NCI-H1694 (cell line): ENCODE measurements at places on chromosomes 16 and 17.
A peak's percentile ranks its signal among the peaks of the same experiment; 100 is the strongest.

- no peak for DNase-seq
Observed at GRCh38 chr17:36892112-36892838, 45.0 kb upstream of the LHX1 start.

- DNase-seq = no peak
Observed at GRCh38 chr16:88317613-88317965, 65.2 kb upstream of the ZNF469 start.

DNA sequence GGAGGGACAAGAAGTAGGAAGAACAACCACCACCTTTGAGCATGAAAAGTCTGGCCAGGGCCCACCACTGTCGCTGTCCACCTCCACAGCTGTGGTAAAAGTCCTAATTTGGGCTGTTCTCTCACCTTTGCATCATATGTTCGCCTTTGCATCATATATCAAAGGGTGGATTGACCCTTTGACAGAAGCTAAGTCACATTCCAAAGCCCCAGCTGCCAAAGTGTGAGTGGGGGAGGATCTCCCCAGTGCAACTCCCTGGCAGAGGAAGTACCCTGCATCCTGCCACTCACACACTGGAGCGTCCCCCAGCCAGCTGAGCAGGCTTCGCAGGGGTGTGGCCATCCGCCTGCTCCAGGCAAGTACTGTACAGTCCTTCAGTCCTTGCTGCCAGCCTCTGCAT lies 12.7 kb upstream of the SPECC1 start:
- DNase-seq = no peak

DNA sequence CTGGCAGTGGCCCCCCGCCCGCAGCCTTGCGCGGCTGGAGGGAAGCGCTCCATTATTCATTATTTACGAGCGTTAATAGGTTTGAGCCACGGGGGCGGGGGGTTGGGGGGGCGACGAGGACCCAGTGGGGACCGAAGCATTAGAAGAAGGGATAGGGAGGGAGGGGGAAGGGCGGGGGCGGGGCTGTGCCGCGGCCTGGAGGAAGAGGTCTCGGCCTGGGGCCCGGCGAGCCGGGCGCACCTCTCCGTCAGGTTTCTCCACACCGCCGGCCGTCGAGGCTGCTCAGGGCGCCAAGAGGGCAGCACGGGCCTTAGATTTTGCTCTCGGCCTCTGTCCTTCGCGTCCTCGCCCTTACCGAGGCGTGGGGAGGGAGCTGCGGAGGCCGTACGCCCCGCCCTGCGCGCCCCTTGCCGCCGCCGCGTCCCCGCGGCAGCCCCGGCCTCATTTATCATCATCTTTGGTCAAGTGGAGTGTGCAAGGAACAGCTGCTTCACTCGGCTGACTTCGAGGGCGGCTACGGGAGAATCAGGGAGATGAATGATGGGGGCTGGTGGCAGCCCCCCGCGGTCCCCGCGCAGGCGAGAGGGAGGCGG lies 54.2 kb downstream of the SREBF1 start:
- DNase-seq = peak; percentile 37

DNA sequence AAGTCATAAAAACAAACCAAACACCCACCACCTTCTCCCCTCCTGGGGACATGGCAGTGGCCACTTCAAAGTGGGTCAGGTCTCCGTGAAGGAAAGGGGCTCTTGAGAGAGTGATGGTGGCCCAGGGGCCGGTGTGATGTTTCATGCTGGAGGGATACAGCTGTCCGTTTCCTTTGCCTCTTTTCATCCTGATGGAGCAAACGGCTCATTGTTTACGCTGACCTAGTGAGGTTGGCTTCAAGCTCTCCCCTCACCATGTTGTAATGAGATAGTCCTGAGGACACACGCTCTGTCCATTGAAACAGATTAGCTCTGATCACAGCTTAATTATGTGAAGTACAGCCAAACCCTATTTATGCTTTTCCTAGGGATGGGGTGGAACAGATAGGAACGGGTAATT lies 34.2 kb downstream of the CDH13 start:
- DNase-seq = no peak

- peak; percentile 7 for DNase-seq
Observed at GRCh38 chr17:10226930-10227695, 28.7 kb upstream of the GAS7 start.

- DNase-seq = no peak
Observed at GRCh38 chr17:59651346-59651745, 31.7 kb downstream of the CLTC start.

GRCh38 chr17:38563362-38564253 lies 42.1 kb downstream of the SRCIN1 start:
- DNase-seq = no peak

- no peak for DNase-seq
Observed at GRCh38 chr16:8928467-8928957, 35.2 kb downstream of the USP7 start.

GRCh38 chr16:52680993-52681392 lies 134.1 kb upstream of the TOX3 start:
- DNase-seq = no peak

- DNase-seq = no peak
Observed at GRCh38 chr17:69764146-69764545, 310.9 kb upstream of the KCNJ16 start.

- DNase-seq = no peak
Observed at GRCh38 chr16:54506214-54506580, 219.6 kb upstream of the IRX3 start.

DNA sequence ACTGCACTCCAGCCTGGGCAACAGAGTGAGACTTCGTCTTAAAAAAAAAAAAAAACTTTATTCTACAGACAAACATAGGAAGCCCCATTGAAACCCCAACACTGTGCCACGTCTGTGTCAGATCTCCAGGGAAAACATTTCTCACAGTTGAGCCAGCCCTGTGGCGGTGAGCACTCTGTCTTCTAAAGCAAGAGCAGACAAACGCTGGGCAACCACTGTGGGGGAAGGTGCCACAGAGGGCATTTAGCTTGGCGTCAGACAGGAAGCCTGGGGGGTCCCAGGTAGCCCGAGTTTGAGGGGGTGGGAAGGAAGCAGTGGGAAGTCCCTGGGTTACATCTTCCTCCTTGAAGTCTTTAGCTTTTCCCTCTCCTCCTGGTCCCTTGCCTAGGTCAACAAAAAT lies 16.0 kb downstream of the C17orf100 start:
- DNase-seq = no peak

- DNase-seq = no peak
Observed at GRCh38 chr17:12445331-12445730, 220.4 kb upstream of the MYOCD start.

GRCh38 chr16:84266451-84266850 lies 26.6 kb upstream of the KCNG4 start:
- no peak for DNase-seq

GRCh38 chr17:83035722-83036121 lies 43.7 kb upstream of the METRNL start:
- DNase-seq = no peak

DNA sequence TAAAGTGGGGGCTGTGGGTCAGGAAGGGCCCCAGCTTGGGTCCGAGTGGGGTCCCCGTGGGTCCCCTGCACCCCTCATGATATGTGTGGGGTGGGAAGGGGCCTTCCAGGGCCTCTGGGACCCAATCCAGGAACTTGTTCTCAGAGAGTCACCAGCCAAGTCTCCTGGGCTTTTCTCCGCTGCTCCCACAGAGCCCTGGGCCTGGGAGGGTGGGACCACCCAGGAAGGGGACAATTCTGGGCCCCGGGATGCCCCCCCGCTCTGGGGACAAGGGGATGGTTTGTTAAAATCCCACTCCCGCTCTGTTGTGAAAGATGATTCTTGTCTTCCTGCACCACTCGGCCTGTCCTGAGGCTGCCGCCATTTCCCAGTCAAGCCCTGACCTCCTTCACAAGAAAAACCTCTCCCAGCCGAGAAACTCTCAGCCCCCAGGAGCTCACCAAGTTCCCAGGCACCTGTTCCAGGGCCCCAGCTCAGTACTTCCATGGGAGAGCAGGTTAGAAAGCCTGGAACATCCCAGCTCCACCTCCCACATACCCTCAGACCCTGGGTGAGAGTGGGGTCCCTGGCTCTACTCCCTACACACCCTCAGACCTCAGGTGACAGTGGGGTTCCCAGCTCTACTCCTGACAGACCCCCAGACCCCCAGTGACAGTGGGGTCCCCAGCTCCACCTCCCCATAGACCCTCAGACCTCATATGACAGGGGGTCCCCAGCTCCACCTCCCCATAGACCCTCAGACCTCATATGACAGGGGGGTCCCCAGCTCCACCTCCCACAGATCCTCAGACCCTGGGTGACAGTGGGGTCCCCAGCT lies 75.1 kb downstream of the METRNL start:
- DNase-seq = no peak

DNA sequence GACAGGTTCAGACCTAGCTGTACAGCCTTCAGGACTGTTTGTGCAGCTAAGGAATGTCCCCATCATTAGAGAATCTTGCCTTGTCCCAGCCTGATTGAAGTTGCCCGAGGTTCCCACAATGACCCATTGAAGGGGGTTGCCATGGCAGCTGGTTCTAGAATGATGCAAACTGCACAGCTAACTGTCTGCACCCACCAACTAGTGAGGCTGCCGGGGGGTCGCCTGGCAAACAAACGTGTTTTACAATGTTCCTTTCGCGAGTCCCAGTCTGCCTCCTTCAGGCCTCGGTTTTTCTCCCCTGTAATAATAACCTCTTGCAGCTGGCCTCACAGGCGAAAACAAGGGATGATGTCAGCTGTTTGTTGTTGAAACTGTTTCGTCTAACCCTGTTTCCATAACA lies 5.5 kb downstream of the C16orf96 start:
- DNase-seq = no peak

DNA sequence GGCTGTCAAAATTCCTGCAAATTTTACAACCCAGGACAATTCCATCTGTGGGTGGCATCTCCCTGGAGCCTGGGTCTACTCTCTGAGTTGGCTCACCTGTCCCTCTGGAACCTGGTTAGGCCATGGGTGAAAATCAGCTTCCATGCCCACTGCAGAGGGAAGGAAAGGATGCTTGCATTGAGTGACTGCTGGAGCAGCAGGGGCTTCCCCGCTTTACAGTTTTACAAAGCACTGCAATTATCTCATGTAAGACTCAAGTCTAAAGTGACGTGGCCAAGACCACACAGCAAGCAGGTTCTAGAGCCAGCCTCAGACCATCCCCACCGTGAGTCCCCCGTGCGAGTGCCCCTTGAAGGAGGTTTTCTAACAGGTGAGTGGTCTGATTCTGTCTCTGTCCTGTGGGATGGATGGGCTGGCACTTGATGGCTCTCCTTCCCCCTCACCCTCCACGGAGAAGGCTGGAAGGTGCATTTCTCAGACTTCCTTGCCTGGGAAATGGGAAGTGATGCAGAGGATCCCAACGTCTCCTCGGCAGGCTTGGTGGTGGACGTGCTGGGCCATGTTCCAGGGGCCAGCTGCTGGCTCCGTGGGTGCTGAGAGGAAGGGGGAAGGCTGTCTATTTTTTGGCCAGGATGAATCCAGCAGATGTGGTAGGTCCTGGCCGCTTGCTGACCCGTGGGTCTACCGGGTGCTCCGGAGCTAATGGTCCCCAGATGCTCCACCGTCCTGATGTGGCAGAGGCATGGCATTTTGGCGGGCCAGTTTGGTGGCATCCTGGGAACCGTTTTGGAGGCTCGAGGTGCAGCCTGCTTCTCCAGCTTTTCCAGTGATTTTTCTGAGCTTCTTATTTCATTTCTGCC lies 26.3 kb upstream of the CBX4 start:
- no peak for DNase-seq

- DNase-seq = no peak
Observed at GRCh38 chr17:80349151-80349651, 65.8 kb upstream of the ENDOV start.

GRCh38 chr17:63540590-63540989 lies 9.7 kb upstream of the DCAF7 start:
- DNase-seq = no peak

DNA sequence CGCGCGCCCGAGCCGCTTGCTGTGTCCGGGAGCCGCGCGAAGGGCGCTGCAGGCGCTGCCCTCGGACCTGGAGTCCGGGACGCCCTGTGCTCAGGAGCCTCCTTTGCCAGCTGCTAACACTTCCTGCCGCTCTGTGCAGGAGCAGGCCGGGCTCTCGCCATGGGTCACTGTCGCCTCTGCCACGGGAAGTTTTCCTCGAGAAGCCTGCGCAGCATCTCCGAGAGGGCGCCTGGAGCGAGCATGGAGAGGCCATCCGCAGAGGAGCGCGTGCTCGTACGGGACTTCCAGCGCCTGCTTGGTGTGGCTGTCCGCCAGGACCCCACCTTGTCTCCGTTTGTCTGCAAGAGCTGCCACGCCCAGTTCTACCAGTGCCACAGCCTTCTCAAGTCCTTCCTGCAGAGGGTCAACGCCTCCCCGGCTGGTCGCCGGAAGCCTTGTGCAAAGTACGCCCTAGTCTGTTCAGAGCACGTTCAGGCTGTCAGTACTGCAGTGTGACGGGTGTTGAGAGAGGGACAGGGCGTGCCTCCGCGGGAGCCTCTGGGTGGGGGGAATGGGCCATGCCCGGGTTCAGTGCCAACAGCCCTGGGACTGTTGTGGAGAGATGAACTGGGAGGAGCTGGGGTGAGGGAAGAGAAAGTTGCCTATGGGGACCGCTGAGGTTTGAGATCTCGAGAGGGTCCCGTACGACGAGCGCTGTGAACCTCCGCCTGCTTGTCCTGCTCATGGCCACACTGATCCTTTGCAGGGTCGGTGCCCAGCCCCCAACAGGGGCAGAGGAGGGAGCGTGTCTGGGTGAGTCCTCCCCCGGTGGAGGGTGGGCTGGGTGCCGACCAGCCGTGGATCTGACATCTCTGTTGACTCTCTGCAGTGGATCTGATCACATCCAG lies 1.3 kb downstream of the ZNF276 start:
- no peak for DNase-seq

DNA sequence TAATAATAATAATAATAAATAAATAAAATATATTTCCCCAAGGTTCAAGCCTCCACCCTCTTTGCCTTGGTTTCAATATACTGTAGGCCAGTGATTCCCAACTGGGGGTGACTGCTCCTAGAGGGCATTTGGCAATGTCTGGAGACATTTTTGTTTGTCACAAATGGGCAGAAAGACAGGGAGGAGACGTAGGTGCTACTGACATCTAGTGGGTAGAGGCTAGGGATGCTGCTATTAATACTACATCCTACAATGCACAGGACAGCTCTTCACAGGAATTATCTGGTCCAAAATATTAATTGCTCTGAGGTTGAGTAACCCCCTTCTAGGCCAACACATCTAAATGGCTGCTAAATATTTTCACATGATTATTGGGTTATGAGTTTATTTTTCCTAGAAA lies 12.8 kb upstream of the PRR14 start:
- peak; percentile 28 for DNase-seq

GRCh38 chr17:38428112-38428642 lies at the start of gene ARHGAP23:
TSS of gene ARHGAP23 (plus strand) at chr17:38428464. CDS start at chr17:38428486, 22 bp downstream.
- no peak for DNase-seq

GRCh38 chr16:87812200-87812656 lies 46.4 kb upstream of the KLHDC4 start:
- no peak for DNase-seq

DNA sequence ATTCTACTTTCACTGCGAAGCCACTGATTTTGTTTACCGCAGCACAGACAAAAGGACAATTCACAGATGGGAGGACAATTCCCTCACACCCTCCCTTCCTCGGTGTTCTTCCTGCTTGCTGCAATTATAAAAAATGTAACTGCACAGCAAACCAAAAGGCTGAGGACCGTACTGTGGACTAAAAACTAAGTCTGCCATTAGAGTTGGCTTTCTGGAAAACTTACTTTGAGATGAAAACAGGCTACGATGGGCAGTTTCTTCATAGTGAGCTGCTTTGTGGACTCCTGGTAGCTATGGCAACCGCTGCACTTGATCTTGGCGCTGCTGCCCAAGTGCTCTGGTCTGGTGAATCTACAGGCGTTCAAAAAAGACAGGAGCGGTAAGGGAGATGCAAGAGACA lies 35.2 kb downstream of the USP22 start:
- DNase-seq = no peak
